Hindlimb muscle (tissue), 1 donor: ENCODE measurements at places on chromosomes 5 and 9. TPM values are rescaled to one million over a fixed set of nuclear protein-coding genes. Genes with fewer than 3 reads are reported as not detected.

DNA sequence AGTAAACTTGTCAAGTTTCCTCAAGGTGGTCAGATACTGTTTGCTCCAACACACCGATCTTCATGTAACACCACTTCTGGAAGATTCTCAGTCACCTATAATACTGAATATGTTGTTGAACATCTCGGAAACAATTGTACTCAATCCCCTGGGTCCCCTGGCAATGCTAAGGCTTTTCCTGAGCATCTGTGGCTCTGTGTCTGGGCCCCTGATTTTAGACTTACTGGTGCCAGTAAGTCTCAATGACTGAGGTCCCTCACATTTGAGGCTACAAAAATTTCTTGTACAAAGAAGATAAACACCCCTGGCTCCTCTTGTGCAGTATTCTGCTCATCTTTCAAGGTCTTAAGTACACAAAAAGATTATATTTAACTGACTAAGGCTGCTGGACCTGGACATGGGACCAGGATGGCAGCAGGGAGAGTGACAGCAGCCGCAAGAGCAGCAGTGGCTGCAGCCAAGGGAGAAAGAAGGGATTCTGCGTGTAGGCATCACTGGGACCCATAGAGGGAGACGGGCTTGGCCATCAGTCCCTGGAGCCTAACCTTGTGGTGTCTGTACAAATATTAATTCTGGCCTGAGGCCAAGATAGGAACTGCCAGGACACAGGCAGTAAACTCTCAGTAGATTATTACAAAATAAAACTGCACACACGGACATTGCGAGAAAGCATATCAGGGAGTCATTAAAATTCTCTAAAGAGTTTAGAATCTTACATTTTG is 49.0 kb upstream of the TNPO1 start:
- DNase-seq = no peak

GRCh38 chr9:101579711-101580545 is 14.8 kb downstream of the PPP3R2 start:
- DNase-seq = no peak

GRCh38 chr5:122471031-122471751 is 159.2 kb downstream of the SNCAIP start:
- no peak for DNase-seq

GRCh38 chr5:24492229-24492628 is 152.5 kb downstream of the CDH10 start:
- DNase-seq = no peak

Gene OMD
- polyA plus RNA-seq = 2.7 TPM

Gene ZFYVE16
- polyA plus RNA-seq = 57.5 TPM

DNA sequence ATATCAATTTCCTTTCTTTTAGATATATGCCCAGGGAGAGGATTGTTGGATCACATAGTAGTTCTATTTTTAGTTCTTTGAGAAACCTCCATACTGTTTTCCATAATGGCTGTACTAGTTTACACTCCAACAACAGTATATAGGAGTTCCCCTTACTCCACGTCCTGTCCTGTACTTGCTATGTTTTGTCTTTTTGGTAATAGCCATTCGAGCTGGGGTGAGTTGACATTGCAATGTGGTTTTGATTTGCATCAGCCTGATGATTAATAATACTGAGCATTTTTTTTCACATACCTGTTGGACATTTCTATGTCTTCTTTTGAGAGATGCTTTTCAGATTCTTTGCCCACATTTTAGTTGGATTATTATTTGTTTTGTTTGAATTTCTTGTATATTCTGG is 445.9 kb downstream of the NTRK2 start:
- no peak for DNase-seq

DNA sequence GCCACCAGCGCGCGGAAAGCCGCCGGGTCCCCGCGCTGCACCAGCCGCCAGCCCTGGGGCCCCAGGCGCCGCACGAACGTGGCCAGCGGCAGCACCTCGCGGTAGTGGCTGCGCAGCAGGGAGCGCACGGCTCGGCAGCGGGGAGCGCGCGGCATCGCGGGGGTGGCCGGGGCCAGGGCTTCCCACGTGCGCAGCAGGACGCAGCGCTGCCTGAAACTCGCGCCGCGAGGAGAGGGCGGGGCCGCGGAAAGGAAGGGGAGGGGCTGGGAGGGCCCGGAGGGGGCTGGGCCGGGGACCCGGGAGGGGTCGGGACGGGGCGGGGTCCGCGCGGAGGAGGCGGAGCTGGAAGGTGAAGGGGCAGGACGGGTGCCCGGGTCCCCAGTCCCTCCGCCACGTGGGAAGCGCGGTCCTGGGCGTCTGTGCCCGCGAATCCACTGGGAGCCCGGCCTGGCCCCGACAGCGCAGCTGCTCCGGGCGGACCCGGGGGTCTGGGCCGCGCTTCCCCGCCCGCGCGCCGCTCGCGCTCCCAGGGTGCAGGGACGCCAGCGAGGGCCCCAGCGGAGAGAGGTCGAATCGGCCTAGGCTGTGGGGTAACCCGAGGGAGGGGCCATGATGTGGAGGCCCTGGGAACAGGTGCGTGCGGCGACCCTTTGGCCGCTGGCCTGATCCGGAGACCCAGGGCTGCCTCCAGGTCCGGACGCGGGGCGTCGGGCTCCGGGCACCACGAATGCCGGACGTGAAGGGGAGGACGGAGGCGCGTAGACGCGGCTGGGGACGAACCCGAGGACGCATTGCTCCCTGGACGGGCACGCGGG is at the start of gene TERT:
Gene TERT, minus strand, starts transcription at position 234 of the 815 bp plus-strand sequence. Its CDS starts 79 bp downstream, at position 155.
- DNase-seq = no peak
